Kidney epithelial cell (primary cell): ENCODE measurements at places on chromosomes 5 and 9. TPM values are rescaled to one million over a fixed set of nuclear protein-coding genes. Genes with fewer than 3 reads are reported as not detected.

HACD4 gene
- total RNA-seq = 0.46 and 0.62 TPM in 2 replicates

KCNT1 gene
- total RNA-seq = not detected in 2 replicates

- no peak for DNase-seq
Measured at GRCh38 chr9:130693101-130693425, 517 bp upstream of the EXOSC2 start.

DNA sequence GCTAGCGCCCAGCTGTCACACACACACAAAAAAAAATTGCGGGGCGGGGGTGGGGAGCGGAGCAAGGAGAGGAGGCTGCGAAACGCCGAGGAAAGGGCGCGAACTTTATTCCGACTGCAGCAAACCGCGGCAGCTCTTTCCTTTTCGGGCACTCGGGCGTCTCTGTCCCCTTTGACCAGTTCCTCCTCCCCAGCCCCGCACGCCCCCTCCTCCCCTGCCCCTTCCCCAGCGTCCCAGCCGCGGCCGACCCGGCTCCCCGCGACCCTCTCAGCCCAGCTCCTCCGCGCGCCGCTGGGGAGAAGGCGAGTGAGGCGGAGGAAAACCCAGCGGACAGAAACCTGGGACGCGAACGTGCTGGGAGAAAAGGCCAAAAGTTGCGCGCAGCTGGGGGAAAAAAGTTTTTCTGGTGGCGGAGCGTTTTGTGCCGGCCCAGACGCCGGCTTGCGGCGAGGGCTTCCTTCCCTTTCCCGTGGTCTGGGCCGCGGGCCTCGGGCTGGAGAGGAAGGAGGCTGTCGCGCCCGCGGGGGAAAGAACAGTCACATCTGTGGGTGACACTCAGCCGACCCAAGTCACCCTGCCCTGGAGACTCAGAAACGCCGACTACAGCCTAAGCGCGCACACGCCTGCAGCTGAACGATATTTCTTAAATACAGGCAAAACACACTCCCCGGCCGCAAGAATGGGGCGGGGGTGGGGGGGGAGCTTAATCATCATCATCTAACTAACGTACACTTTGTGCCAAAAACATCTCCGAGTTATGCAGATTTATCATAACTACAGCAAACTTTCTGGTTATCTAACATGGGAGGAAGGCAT is 1.1 kb upstream of the BNC2 start:
- DNase-seq = no peak

DNA sequence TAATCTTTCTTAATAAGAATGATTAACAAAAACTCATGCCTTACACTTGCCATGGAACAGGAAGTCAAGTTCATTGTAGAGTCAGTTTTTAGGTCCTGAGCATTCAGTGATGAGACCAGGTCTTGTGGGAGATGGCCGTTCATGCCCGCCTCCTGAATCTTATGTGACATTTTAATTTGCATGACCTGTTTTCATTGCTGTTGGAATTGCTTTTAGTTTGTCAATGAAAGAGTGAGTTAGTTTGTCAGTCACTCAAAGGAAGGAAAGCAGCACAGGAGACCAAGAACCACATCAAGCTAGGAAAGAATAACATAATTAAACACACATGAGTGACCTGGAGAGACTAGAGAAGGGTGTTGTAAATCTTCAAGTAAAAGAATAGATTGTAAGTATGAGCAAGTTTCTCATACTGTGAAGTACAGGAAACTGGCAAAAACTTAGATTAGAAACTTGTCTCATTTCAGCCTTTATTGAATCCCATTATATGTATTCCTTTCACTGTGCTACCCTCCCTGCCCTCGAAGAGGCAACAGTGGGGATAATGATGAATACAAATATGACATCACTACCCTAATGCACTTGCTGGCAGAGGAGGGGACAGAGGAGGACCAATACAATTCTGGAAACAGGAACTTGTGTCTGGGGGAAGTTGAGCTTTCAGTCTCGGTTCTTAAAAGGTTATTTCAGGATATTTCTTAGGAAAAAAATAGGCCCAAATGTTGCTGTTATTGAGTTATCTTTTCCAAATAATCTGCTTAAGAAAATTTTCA is 64.3 kb upstream of the C6 start:
- DNase-seq = no peak

- DNase-seq = no peak
Measured at GRCh38 chr9:81798606-81799005, 109.3 kb upstream of the TLE1 start.

GRCh38 chr5:141596867-141597266 is 21.9 kb downstream of the DIAPH1 start:
- DNase-seq = no peak

HMCN2 gene
- total RNA-seq = 0.14 TPM in 1 of 2 replicates, not detected in the other

DNA sequence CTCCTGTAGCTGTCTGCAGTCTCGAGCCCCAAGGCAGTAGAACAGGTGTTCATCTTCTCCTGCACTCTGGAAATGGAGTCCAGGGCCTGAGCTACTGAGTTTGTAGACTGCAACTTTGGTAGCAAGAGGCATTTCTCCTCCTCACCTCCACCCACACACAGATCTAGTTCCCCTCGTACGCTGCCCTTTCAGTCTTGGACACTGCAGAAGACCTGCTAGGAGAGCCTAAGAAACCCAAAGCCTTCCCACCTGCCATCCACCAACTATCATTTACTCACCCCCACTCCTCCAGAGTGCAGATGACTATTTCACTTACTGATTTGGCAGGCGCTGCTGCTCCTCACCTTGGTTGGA is 59.0 kb downstream of the KCNIP1 start:
- no peak for DNase-seq

ZNF879 gene
- total RNA-seq = 2.3 and 4.4 TPM in 2 replicates

PCDHA4 gene
- 0.27 and 1.2 TPM in 2 replicates for total RNA-seq

ELAVL2 gene
- 0.68 and 0.92 TPM in 2 replicates for total RNA-seq

DNA sequence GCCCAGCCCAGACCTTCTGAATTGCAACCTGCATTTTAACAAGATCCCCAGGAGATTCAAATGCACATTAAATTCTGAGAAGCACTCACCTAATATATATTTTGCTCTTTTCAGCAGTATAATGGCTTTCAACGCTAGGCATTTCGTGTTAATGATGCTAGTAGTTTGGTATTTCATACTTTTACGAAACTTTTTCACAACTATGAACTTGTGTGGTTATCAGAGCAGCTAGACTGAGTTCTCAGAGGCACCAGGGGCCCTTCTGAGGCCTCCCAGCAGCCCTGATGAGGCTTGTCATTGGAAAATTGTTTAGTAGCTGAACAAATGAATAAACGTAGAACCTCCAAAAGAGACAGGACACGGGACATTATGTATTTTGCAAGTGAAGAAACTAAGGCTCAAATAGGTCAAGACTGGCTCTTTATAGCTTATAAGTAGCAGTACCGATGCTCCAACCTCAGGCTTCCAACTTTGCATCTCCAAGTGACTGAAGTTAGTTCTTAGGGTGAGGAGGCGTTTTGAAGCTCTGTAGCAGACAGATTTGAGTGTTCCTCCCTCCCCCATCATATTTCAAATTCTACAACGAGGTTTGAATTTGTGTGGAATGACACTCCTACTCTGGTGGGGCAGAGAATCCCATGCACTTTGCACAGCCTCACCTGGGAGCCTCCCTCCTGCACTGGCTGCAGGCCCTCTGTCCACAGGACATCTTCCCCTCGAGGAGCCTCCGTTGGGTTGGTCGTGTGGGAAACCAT is 121.1 kb upstream of the SLC25A48 start:
- DNase-seq = no peak

- no peak for DNase-seq
Measured at GRCh38 chr5:129001841-129002526, 36.7 kb downstream of the SLC27A6 start.

DNA sequence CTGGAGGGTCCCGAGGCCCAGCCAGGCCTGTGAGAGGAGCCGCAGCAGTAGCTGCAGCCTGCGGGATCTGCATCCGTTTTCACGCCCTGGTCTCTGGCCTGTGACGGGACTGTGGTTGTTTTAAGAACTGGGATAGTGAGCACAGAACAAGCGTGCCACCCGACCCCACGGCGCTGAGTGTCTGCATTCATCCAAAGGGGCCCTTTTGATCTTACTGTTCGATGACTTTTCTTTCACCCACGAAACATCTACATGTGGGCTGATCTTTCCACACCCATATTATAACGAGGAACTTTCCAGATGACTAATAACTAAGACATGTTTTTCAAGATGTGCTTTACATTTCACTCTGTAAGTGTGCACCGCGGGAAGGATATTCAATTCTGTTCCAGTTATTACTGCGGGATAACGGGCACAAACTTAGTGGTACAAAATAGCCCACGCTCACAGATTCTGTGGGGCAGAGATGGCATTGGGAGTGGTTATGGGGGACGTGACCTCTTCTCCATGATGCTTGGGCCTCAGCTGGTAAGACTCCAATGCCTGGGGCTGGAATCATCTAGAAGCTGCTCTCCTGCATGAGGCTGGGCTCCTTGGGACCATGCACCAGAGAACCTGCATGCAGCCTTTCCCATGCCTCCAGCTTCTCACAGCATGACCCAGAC is 165.0 kb downstream of the SYK start:
- no peak for DNase-seq

- no peak for DNase-seq
Measured at GRCh38 chr5:26432386-26432785, 606.0 kb downstream of the CDH9 start.

- DNase-seq = no peak
Measured at GRCh38 chr9:103904242-103904641, 189.9 kb upstream of the SMC2 start.

DNA sequence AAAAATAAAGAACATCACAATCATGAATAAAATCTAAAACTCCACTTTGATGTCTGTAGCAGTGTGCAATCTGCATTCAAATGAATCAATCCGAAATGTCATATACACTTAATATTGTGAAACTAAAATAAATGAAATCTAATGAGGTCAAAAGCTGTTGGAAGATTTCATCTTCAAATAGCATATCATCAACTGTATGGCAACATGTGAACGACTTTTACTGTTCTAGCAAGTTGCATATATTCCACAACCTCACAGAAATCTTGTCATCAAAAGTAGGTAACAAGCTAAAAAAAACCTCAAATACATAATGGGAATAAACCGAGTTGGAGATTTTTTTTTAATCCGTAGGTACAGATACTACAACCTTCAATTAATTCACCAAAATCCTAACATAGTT is 1.2 kb downstream of the PTBP3 start:
- no peak for DNase-seq

DNA sequence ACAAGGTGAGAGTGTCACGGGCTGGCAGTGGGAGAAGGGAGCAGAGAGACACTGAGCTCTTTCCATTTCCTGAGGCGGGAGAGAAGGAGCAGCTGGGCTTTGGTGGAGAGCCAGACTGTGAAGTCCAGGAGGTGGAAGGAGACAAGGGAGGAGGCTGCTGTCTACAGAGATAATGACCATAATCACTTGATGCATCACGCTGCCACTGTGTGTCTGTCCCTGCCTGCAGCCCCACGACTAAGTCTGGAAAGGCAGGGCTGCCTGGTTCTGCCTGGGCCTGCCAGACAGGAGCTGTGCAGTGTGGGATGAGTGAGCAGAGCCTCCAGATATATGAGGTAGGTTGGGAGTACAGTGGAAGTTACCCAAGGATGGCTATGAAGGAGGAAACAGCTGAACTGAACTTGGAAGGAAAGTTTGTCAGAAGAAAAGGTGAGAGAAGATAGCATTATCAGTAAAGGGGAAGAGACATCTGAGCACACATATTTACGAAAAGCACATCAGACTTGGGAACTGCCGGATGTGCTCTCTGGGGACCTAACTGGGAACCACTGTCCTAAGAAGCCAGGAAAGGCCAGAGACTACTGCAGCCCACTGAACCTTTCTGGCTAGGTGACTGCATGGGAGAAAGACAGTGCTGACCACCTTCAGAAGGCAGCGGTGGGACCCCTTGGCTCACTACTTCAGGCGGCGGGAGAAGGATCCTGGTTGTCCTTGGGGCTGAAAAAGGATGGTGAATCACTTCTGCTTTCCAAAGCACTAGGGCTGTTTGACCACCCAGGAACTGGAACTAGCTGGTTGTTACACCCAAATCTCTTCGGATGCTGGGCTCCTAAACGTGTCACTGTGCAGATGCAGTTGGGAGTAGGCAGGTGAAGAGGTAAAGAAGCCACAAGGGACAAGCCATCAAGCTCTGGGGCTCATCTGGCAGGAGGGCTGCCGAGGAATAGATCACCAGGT is 12.8 kb upstream of the DDX41 start:
- no peak for DNase-seq

ARAP3 gene
- 9.2 and 10.8 TPM in 2 replicates for total RNA-seq

DNA sequence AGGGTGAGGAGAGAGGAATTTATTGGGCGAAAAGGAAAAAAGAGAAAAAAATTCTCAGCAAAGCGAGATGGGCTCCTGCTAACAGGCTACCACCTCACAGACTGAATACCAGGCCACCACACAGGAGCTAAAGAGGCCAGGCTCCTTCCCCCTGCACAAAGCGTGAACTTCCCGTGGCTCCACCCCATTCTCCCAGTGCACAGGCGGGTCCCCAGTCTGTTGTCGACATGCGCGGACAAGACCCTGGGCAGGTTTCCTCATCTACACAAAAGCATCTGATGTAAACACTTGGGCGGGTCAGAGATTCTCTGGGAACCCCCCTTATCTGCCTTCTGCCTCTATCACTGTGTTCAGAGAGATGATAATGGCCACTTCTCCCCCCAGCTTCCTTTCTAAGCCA is 34.2 kb downstream of the IL31RA start:
- no peak for DNase-seq

ADAMTS19 gene
- total RNA-seq = 0.21 and 0.75 TPM in 2 replicates

DNA sequence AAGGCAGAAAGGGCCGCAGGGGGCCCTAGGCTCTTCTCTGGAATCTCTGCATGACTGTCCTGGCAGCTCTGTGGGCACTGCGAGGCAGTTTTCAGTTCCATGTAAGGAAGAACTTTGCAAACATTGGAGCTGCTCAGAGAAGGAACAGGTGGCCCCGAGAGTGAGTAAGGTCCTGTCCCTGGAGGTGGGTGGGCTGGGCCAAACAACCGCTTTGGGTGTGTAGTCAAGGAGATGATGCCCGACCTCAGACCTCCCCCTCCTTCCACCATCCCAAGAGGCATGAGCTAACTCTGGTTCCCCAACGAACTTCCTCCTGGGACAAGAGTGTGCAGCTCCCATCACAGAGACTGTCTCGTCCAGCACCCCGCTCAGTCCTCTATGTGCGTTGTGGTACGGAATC is 20.5 kb downstream of the CSF1R start:
- no peak for DNase-seq

DNM1 gene
- 16.2 and 20.5 TPM in 2 replicates for total RNA-seq

PCDHGB3 gene
- total RNA-seq = 1.3 and 3.6 TPM in 2 replicates

SPAG8 gene
- total RNA-seq = not detected in 2 replicates

DNA sequence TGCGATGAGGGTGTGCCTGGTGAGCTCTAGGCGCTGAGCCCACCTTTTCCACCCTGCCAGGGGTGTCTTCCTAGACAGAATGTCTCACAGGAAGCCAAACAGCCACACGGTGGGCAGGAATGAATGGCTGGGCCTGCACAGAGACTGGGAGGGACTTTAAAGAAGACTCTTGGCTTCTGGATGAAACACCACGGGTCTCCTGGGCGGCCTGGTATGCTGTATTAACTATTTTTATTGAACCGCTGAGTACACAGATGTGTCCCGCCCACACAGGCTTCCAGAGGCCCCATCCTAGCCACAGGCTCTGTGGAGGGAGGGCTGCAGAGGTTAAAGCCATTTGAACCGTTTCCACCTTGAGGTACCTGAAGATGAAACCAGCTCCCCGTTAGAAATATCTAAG is 115.2 kb upstream of the CXCL14 start:
- DNase-seq = no peak

GRCh38 chr9:91896097-91896496 is 53.9 kb downstream of the ROR2 start:
- DNase-seq = no peak

KIF4B gene
- total RNA-seq = not detected in 2 replicates

- no peak for DNase-seq
Measured at GRCh38 chr5:74848553-74849025, 17.6 kb downstream of the FAM169A start.
